Activated gamma-delta T cell treated with Interleukin-2 at 50 U/mL for 16 hours (primary cell): ENCODE measurements at places on chromosomes 3 and 15.
A peak's percentile ranks its signal among the peaks of the same experiment; 100 is the strongest.

- no peak for DNase-seq
These were observed 302.1 kb upstream of the SGO1 start for GRCh38 chr3:20488151-20488550.

GRCh38 chr3:149638228-149639092 is 19.4 kb downstream of the WWTR1 start:
- no peak for DNase-seq

GRCh38 chr3:127141921-127142730 is 50.8 kb upstream of the PRR23E start:
- DNase-seq: no peak

- no peak for DNase-seq
These were observed 502.4 kb downstream of the LPP start for GRCh38 chr3:188656196-188656982.

DNA sequence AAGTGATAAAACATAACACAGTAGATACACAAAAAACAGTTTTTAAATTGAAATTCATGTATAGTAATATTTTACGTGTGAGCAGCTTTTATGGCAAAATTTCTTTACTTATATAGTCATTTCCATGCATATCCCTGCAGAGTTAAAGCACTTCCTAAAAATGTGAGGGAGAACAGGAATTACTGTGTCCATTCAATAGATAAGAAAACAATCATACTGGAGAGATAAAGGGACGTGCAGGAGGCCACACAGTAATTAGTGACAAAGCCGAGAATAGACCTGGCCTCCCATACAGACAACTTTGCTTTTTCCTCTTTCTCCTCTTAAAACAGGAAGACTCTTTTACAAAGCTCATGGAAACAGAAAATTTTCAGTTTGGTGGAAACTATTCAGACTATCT is 247.5 kb downstream of the CDIN1 start:
- no peak for DNase-seq

GRCh38 chr3:148372206-148372875 is 325.4 kb upstream of the AGTR1 start:
- DNase-seq: no peak

DNA sequence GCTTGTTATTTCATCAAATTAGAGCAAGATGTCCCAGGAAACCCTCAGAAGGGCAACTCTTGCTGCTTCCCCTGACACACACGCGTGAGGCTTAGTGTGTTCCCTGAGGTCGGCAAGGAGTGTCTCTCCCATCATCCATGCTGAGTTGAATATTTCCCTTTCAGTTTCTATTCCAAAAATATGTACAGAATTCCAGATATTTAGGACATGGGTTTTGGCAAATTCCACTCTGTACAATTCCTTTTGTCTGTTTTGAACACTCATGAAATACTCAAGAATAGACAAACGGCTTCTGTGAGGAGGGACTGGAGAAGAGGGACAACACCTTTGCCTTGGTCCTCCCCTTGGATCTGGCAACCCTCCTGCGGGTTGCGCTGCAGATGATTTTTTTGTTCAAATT is 138.0 kb downstream of the DUT start:
- no peak for DNase-seq

GRCh38 chr3:123267821-123268220 is 66.1 kb downstream of the SEC22A start:
- DNase-seq: no peak

DNA sequence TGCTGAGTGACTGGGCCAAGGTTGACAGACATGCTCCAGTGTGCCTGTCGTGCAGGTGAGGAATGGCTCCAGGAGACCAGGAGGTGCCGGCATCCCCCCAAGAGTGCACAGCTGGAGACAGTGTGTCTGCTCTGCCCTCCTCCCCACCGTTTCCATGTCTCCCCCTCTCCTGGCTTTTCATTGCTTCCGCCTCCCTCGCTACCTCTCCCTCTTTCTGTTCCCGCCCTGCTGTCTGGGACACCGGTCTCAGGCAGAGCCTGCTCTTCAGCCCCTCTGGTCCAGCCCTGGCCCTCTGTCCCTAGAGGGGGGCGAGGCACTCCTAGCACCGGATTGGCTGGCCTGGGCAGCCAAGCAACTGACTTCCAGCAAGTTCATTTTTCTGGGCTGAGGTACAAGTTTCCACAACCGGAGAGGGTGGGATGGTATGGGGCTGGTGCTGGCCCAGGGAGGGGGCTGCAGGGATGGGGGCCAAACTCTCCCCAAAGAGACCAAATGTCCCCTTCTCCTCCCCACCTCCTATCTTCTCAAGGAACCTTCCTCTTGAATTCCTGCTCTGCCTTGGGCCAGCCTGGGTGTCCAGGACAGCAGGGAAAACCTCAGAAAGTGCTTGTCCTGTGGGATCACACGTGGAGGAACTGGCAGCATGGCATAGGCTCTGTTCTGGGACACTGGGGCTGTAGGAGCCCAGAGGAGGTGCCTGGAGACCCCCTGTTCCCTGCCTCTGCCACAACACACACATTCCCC is 32.6 kb downstream of the PRKCD start:
- DNase-seq: no peak

DNA sequence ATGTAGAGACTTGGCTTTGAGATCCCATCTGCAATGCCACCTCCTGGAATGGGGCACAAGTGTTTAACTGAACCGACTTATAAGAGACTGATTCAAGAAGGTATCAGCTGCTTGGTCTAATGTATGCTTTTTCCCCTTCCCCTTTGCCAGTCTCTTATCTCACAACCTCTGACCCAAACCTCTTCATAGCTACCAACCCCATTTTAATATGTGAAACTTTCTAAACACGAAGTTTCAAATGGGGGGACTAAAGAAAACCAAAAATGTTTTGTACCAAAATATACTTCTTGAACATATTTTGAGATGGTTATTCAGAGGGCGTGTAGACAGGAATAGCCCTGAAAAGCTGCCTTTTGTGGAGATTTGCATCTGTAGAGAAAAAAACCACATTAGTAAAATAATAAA is 73.1 kb downstream of the OXSM start:
- no peak for DNase-seq

- DNase-seq: no peak
These were observed 454.6 kb upstream of the ARPP21 start for GRCh38 chr3:35184775-35185174.

DNA sequence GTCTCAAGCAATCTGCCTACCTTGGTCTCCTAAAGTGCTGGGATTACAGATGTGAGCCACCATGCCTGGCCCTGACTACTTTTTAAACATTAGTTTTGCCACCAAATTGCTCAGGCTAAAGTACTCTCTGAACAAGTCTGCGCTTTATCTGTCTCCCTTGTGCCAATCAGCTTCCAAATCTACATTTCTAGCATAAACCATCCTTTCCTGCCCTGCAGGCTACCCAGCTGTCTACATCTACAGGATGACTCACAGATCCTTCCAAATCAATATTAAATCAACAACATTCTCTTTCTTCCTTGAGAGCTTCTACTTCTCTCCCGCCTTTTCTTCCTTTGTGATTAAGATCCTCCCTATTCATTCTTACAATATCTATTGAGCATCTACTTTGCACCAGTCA is 16.0 kb upstream of the ATOSA start:
- no peak for DNase-seq

GRCh38 chr15:40047415-40048210 is 8.6 kb upstream of the SRP14 start:
- DNase-seq: peak; percentile 49

DNA sequence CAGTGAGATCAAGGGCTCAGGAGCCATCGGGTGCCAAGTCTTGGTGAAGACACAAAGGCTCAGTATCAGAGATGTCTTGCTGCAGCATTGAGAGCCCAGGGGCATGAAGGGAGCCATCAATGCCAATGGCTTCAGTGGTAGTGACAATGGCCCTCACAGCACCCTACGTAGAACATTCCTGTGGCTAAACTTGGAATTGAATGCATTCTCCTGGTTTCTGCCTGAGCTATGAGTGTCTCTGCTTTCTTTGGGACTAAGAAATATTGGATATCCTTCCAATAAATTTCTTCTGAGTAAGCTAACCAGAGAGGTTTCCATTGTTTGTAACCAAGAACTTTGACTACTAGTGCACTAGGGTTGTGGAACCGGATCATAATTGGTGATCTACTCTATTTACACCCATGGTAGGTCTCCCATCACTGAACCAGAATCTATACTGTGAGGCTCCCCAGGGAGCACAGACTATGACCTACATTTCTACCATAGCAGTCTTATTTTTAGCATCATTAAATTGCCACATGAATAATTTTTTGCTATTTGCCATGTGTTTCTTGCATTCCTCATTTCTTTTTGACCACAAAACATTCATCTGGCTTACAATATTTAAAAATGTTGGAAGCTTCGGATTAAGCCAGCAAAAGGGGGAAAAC is 31.6 kb upstream of the PDZRN3 start:
- DNase-seq: no peak
